ENCODE measurements at places on chromosomes 13 and 19.

DNA sequence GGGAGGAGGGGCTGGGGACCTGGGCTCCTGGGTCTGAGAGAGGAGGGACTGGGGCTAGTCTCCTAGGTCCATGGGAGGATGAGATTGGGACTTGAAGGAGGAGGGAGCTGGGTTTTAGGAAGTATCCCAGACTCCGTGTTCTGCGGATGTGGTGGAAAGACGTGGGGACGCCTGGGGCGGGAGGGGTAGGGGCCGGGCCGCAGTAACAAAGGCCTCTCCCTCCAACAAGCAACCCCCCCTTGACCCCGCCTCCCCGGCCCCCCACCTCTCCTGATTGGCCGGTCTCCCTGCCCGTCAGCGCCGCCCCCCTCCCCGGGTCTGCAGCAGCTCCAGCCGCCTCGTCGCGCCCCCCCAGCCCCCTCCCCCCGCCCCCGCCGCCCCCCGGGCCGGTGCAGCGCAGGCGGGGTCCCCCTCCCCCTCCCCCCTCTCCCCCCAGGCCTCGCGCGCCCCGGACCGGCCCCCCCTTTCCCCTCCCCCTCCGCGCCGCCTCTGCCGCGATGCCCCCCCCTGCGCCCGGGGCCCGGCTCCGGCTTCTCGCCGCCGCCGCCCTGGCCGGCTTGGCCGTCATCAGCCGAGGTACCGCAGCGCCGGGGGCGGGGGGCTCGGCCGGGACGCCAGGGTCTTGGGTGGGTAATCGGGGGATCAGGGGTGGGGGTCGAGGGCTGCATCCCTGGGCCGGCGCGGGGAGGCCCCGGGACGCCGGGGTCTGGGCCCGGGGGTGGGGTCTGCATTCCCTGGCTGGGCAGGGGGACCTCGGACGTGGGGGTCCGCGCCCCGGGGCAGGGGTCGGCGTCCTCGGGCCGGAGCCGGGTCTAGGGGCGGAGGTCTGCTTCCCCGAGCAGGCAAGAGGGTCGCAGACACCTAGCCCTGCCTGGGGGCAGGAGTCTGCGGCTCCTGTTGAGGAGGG is at the start of gene IGLON5:
Gene IGLON5 (plus strand): TSS at position 294 of the 907 bp plus-strand sequence. CDS start 204 bp downstream, at position 498.
- DNase-seq = no peak

GRCh38 chr13:73142071-73142470 is 83.3 kb downstream of the KLF5 start:
- no peak for DNase-seq

DNA sequence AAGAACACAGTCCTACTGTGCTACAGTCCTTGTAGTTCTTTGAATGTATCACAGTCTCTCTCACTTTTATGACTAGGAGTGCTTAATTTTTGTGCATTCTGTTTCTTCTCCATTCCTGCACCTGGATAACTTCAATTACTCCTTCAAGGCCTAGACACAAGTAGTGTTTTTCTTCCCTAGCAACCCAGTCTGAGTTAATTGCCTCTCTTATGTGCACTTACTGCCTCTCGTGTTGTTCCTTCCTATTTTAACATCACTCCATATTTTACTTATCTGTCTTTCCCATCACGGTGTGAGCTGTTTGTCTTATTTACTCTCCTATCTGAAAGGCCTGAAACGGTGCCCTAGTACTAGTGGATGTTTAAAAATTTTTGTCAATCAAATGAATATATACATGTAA is 101.5 kb downstream of the HS6ST3 start:
- no peak for DNase-seq

DNA sequence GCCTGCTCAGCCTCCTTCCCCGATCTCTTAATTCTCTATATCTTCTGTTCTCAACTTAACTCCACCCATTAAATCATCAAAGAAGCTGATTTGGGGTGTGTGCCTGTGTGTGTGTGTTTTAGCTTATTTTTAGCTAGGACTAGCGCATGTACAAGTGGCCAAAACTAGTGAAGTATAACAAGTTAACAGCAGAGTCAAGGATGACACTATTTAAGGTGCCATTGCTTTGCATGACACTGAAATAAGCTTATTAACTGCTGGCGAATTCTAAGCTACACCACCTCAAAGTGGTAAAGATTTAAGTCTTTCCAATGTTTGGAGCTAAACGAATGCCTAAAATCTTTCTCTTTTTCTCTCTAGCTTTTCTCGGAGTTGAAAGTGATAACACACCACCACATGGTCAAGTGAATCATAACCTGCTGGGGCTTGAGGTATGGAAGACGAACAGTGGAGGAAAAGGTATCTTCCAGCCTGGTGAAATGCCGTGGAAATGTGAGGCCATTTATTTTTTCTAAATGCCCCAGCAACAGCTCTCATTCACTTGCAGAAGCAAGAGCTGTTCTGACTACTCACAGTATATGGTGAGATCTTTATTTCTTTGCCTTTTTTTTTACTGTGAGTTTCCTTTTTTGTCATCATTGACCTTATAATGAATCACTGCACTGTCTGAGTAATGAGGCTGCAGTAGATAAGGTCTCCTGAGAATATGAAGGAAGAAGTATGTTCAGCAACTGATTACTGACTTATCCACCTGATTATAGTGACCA is 570.3 kb downstream of the PCDH9 start:
- no peak for DNase-seq

DNA sequence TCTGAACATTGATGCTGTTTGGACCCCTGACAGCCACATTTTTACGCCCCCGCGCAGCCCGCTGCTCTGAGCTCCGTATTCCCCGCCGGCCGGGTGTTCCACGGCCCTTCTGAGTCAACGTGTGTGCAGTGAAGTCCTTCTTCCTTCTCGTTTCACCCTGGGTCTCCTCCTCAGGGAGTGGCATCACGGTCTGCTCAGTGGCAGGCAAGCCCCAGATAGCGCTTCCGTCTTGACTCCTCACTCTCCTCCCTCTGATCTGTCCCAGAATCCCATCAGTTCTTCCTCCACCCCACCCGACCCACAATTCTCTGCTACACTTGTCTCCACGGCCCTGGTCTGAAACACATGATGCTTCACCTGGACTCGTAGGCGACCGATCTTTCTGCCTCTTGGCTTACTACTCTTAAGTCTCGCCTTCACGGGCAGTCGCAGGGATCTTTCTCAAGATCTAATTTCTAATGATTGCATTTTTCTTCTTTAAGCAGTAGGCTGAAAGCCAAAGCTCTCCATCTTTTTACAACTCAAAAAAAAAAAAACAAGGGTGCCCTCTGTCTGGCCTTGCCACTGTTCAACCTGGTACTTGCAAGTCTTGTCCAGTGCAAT is 33.9 kb downstream of the CCNE1 start:
- DNase-seq = peak; percentile 10

DNA sequence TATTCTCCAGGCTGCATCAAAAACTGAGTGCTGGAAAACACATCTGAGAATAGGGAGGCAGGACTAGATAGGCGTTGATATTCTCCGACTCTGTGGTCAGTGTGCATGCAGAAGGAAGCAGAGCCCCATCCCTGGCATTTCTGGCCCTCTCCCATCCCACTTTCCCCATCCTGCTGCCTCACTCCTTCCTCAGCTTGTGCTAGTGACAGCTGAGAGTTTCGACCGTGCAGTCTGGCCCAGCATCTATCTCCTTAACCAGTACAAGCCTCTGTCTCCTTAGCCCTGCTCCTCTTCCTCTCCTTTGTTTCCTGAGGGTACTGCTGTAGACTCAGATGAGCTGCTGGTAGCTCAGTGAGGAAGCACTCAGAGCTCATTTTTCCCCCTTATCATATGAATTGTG is 163.2 kb downstream of the SUCLA2 start:
- no peak for DNase-seq

DNA sequence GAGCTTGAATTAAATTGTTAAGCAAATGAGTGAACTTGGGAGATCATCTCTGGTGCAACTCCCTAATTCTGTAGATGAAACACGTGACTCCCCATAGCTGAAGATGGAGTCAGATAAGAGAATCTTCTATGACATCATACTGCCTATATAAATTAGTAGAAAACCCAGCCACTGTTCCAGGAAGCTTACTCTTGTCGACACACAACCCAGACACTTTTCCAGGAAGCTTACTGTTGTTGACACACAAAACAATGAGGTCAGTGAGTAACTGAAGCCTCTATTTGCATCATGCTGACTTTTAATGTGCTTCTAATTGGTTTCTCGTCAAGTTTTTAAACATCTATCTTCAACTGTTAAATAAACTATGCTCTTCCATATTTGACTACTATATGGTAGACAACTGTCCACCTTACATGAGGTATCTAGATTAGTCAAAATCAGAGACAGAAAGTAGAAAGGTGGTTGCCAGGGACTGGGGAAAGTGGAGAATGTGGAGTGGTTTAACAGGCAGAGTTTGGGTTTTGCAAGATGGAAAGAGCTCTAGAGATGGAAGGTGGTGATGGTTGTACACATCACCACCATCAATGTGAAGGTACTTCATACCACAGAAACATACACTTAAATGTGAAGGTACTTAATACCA is 168.2 kb downstream of the FGF14 start:
- DNase-seq = peak; percentile 30

- peak; percentile 54 for DNase-seq
These were observed 1.4 kb downstream of the PLPP2 start for GRCh38 chr19:289651-290371.

DNA sequence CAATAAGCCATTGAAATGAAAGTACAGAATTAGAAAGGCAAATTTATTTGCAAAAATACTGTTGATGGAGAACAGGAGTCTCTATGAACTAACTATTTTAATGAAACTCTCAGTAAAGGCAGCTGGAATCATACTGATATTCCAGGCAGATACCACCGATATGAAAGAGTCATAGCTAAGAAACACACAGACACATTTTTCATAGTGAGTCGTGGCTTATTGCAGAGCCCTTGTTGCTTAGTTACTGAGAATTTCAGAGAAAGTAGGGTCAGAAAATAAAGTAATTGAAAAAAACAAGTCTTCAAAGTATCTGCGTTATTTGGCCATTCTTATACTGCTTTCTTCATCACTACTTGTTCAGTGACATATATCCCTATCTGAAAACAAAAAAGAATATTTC is 1890.9 kb downstream of the PCDH9 start:
- no peak for DNase-seq

DNA sequence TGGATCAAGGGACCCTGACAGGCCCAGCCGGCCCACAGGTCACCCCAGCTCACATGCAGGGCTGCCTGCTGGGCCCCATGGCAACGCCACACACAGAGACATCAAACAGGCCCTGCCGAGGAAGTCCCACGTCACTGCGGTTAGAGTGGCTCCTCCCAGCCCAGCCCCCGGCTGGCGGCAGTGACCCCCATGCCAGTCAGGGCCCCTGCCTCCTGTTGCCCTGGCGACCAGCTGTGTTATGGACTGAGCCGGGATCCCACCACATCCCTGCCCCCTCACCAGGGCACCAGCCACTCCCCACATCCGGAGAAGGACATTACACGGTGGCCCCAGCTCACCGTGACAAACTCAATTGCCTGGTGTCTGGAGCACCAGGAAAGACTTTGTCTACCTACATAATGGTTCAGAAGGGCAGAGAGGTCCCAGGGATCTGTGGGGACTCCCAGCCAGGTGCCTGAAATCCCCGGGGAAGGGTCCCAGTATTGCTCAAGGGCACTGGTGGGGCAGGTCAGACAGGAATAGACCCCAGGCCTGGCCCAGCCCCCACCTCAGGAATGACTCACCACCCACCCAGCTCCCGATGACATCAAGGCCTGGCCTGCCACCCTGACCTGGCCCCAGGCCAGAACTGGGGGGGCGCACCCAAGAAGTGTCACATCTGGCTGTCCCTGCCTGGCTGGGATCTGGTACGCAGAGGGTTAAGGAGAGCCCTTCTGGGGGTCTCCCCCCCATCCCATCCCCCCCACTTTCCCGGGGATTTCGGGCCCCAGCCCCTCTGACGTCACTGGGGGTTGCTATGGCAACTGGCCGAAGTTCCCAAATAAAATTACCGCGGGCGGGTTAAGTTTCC is 30.2 kb upstream of the NANOS3 start:
- DNase-seq = peak; percentile 96

- DNase-seq = peak; percentile 40
These were observed 213.3 kb upstream of the MIR17HG start for GRCh38 chr13:91133941-91134802.

DNA sequence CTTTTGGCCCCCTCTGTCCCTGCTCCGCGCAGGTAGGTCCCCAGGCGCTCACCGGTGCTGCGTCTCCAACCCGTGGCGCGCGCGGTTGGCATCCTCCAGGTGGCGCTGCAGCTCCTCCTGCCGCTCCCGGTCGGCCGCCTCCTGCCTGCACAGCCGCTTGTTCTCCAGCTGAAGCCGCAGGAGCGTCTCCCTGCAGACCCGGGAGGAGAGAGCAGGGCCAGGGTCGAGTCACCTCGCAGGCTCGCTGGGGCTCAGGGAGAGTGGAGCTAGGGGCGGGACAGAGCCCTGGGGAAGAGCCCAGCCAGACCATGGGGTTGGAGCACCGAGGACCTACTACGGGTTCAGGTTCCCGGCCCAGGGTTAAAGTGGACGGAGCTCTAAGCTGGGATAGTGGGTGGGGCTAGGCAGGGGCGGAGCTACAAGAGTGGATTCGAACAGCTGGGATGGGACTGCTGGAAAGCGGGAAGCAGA is 9.3 kb downstream of the HOOK2 start:
- peak; percentile 72 for DNase-seq

- peak; percentile 80 for DNase-seq
These were observed 14.1 kb downstream of the RDH8 start for GRCh38 chr19:10027158-10027997.

DNA sequence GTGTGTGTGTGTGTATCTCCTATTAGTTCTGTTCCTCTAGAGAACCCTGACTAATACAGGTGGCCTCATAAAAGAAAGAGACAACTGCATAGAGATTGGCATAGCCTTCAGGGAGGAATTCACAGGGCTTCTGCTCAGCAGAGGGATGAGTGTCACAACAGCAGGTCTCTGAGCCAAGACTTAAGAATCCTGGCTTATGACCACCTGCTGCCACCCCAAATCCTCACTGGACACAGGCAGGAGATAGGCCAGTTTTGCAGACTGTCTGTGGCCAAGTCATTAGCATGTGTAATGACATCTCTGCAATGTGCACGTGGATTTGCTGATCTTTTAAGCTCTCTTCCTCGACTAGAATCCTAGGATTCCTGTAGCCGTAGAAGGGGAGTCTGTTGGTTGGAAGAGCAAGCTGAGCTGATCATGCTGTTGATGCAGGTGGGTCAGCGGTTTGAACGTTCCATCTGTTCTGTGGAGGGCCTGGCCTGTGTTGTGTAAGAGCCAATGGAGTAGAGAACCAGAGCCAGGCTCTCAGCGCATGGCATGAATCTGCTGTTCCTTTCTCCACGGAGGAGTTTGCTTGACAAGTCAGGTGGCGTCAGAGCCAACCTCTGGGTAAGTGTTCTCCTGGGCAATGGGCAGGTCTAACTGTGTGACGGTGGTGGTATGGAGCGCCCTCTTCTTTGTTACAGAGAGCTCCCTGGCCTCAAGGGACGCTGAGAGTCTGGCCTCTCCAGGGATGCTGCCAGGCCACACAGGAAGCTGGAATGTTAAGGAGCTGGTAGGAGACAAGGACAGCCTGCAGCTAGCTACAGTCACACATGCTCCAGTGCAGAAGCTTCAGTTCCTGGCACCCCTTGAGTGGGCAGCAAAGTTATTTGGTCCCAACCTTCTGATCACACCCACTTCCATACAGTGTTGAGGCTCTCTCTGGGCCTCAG is 503.1 kb downstream of the FOXO1 start:
- DNase-seq = no peak

- DNase-seq = no peak
These were observed 6.0 kb downstream of the SHFL start for GRCh38 chr19:10091895-10092641.

GRCh38 chr19:51119101-51119500 is 5.6 kb upstream of the SIGLEC9 start:
- no peak for DNase-seq

Data from activated CD4-positive, alpha-beta T cell treated with anti-CD3 and anti-CD28 coated beads, Interleukin-2, amount 50 U/mL, for 16 hours (primary cell).